ENCODE measurements at places on chromosomes 6 and 20.

DNA sequence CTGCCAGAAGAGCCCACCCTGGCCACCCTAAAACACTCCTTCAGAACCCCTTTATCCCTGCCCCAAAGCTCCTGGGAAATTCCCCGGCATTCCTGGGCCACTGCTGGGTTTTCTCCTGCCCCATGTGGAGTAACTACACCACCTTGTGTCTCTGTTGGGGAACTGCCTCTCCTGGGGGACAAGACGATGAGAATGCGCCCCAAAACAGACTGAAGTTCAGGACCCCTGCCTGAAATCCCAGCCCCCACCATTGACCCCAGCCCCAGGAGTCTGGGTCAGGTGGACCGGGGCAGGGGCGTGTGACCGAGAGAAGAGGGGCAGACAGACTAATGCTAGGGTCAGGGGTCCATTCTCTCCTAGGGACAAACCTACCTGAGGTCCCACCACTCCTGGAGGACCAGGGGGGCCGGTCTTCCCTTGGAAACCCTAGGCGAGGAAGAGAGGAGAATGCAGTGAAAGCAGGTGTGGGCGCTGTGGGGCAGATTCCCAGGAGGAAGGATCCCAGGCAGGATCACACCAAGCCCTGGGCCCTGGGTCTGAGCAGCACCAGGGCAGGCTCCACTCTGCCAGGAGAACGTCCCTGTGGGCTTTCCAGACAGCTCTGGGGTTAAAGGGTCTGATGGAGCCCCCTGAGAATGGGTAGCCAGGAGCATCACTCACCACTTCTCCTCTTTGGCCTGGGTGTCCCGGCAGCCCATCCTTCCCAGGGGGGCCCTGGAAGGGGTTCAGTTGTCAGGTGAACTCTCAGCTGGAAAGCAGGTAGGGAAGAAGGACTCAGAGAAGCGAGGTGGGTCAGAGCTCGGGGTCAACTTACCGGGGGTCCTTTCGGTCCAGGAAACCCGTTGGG is 19.4 kb downstream of the COL11A2 start:
- no peak for DNase-seq

- DNase-seq: no peak
These were observed 2.1 kb downstream of the MDN1 start for GRCh38 chr6:89817481-89817880.

GRCh38 chr6:131736003-131736596 is 25.3 kb upstream of the CTAGE9 start:
- no peak for DNase-seq

DNA sequence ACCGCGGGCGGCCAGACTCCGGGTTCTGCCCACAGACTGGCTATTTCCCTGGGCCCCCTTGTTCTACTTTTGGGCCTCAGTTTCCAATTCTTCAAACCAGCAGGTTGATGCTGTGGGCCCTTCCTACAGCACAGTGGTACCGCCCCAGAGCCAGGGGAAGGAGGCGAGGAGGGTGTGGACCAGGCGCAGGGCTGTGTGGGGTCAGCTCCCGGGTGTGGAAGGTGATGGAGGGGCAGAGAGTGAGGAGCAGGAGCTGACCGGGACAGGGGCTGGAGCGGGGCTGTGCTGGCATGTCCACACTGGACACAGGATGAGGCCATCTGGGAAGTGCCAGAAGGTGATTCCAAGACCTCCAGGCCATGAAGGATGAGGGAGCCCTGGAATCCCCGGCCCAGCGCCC is 35.2 kb upstream of the CHRNA4 start:
- no peak for DNase-seq

- peak; percentile 85 for DNase-seq
These were observed 8.7 kb upstream of the ARMC12 start for GRCh38 chr6:35727935-35728682.

GRCh38 chr6:159999240-159999671 is 30.4 kb downstream of the IGF2R start:
- no peak for DNase-seq

- DNase-seq: no peak
These were observed 1139.3 kb downstream of the HACE1 start for GRCh38 chr6:103720393-103720792.

DNA sequence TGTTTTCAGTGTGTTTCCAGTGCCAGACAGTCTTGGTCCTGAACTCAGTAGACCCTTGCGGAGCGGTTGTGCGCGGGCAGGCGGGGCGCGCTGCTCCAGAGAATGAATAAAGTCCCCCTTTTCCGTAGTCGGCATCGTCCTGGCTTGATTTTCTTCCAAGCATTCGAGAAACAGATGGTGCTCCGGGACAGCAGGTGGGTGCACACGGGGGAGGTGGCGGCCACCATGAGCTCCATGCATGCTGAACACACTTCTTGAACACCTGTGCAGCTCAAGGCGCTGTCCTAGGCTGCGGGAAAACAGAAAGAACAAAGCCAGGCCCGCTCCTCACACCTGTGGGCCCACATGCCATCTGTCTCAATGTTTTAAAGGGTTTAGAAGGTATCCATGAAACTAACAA is 125.2 kb downstream of the TAF4 start:
- no peak for DNase-seq

DNA sequence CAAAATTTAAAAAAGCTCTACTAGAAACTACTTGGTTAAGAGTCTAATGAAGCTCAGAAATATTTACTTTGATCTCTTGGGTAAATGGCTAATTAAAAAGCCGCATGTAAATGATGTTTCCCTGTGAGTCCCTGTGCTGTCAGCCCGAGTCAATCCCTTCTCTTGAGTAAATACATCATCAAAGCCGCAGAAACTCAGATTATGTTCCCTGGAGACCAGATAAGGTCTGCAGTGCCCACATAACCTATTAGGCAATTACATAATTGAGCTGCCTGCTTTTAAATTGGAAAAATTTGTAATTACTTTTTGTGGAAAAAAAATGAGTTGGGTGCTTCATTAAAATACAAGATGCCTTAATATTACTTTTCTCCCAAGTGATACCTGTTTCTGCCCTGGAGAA is 83.1 kb downstream of the KIZ start:
- DNase-seq: no peak

DNA sequence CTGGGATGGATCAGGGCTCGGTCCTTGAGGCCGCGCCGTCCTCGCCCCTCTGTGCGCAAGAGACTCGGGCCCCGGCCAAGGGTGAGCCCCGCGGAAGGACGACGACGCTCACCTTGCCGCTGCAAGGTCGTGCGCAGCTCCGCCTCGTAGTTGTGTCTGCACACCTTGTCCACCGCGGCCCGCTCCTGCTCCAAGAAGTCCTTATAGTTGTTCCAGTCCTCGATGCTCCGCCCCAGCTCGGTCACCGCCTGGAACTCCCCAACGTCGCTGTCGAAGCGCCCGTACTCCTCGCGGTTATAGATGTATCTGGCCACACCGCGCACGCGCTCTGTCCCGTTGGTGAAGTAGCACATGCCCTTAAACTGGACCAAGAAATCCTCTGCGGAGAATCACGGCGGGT is 1.8 kb downstream of the HLA-DQB2 start:
- no peak for DNase-seq

DNA sequence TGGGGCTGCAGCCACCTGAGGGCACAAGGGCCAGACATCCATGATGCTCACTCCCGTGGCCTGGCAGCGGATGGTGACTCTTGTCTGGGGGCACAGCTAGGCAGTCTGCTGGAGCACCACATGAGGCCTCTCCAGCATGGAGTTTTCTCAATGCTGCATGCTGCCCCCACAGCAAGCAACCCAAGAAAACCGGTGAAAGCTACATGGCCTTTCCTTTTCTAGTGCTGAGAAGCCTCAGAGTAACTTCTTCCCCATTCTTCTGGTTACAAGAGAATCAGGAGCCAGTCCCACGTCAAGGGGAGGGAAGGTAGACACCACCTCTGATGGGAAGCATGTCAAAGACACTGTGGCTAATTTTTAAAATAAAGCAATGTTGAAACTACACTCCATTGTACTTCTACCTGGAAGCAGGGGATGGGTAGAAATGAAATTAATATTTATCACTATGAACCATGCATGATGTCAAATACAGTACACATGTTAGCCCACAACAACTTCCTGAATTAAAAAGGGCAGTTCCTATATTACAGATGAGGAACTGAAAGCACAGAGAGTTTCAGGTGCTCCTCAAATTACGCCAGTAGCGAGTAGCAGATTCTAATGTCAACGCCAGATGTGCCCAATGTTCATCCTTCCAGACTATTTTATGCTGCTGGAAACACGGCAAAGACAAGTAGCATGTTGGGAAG is 101.5 kb downstream of the LAMP5 start:
- DNase-seq: no peak

- DNase-seq: no peak
These were observed 57.9 kb downstream of the SYNJ2 start for GRCh38 chr6:158039571-158040050.

GRCh38 chr6:129686941-129687627 is 22.9 kb downstream of the ARHGAP18 start:
- DNase-seq: peak; percentile 30

- DNase-seq: no peak
These were observed 97.1 kb upstream of the SLC22A16 start for GRCh38 chr6:110573537-110573936.

DNA sequence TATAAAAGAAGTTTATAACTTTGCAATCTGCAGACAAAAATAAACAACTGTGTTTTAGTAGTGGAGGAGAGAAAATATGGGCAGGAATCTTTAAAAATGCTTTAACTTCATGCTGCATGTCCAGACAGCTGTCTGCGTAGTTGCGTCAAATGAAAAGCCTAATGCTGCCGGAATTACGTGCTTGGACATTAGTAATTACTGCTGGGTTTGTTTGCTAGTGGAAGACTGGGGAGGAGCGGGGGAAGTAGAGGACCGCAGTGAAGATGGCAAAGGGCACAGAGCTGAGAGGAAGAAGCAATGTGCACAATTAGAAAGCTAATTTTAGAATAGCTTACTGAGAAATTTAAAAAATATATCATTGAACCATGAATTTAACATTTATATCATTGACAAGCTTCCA is 2.4 kb downstream of the SNAP25 start:
- DNase-seq: no peak
